ENCODE measurements at places on chromosomes 4 and X.
A peak's percentile ranks its signal among the peaks of the same experiment; 100 is the strongest.

GRCh38 chr4:1033840-1034551 lies 22.6 kb downstream of the FGFRL1 start:
- DNase-seq: no peak

DNA sequence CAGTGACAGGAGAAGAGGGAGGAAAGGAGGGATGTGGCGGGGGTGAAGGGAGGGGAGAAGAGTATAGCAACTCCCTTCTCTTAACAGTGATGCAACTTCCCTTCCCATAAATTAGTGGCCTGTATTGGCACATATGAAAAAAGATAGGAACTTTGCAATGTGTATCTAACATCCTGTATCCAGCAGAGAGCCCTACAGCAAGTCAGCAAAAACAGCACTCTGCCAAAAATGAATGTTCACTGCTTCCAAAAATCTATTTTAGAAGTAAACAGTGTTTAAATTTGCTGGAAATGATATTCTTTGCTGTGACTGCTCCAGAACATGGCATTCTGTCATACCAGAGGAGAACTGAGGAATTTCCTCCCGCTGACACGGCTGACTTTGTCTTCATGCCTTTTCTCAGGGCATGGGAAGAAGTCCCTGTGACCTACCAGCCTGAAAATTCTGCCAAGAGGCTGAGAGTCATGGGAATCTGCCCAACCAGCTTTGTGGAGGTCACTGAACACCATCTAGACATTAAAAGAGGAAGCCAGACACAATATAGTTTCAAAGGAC lies 343.4 kb upstream of the RASGEF1B start:
- DNase-seq: no peak

- no peak for DNase-seq
Measured at GRCh38 chr4:145153181-145153903, 27.0 kb downstream of the OTUD4 start.

- DNase-seq: no peak
Measured at GRCh38 chrX:51874123-51874522, 19.3 kb upstream of the MAGED1 start.

DNA sequence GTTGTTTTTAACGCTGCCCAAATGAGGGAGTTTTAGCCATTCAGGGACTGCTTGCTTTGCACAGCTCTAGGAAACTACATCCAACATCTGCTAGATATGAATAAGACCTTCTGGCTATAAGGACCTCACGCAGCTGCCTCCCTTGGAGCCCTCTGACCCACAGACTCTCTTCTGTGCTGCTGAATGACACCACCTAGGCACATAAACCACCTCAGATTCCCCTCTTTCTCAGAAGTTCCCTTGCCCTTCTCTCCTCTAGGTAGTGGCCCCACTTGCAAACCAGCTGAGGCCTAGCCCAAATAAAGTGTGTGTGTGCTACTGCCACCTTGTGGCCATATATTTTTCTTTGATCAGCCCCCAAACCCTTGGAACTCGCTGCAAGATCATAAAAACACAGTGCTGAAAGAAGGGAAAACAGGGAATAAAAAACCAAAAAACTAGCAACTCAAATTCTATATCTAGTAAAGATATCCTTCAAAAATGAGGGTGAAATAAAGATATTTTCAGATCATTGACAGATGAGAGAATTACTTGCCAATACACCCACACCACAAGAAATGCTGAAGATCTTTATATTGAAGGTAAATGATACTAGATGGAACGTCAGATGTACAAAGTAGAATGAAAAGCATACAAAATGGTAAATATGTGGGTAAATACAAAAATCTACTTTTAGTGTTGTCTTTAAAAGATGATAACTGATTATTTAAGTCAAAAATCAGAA lies 265.9 kb downstream of the ADAMTS3 start:
- peak; percentile 25 for DNase-seq

DNA sequence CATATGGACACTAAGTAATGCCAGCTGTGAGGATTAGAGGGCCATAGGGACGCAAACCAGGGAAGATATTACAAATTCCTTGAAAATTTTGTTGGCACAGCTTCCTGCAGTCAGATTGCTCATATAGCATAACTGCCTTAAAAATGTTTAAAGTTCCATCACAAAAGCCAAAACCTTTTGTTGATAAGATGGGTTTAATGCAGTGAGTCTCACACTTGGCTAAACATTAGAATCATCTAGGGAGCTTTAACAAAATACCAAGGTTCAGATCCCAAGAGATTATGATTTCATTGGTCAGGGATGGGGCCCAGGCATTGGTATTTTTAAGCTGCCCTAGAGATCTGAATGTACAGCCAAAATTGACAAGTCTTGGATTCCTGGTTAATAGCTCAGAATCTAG lies 376.5 kb upstream of the MAD2L1 start:
- DNase-seq: no peak

DNA sequence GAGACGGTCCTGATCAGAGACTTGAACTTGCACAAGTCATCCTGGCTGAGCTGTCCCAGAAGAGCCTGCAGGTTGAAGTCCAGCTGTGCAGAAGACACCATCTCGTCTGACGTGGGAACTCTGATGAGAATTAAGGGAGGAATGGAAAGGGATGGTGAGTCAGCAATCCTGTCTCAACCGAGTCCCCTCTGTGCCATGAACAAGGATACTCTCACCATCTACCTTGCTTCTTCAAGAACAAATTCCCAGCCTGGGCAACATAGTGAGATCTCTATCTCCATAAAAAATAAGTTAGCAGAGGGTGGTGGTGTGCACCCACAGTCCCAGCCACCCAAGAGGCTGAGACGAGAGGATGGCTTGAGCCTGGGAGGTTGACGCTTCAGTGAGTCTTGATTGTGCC lies at the start of gene NLRP2B:
TSS of gene NLRP2B (minus strand) at position 101 of the 400 bp plus-strand sequence.
- DNase-seq: no peak

DNA sequence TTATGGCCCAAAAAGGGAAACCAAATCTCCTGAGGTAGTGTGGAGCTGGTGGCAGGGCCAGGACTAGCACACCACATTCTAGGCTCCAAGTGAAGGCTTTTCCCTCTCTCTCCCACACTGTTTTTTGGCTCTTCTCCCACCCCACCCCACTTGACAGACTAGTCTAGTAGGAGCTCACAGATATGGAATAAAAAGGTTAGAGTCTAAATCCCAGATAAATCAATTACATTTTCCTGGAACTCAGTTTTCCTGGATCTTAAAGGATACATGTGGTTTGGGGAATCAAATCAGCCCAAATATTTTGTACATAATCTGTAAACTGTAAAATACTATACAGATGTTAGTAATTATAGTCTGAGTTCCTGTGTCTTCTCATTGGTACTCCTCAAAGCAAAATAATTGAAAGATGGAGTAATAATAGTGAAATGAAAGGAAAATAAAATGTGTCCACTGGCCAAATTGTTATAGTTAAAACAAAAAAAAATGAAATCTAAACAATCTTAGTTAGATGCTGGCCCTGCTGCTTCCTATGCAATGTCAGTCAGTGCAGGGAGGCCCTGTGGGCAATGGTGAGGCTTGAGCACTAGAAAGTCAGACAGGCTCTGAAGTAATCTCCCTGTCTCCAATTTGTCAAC lies 370.4 kb upstream of the CPEB2 start:
- DNase-seq: no peak

DNA sequence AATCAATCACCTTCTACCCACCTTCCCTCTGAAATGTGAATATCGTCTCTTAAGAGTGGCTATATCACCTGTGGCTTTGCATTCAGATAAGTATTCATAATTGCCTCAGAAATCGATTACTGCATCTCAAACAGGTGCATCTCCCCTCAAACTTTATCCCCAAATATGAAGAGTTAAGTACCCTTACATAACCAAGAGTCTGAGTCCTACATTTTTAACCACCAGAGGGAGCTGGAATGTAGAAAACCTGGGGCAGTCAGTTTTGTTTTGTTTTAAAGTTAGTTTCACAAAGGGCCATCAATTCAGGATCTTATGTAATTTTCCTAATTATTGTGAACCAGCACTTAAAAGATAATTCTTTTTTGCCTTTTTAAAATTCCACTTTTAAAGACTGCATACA lies 5.7 kb downstream of the TCEANC start:
- no peak for DNase-seq

- DNase-seq: no peak
Measured at GRCh38 chrX:132461886-132462285, 27.0 kb downstream of the MBNL3 start.

DNA sequence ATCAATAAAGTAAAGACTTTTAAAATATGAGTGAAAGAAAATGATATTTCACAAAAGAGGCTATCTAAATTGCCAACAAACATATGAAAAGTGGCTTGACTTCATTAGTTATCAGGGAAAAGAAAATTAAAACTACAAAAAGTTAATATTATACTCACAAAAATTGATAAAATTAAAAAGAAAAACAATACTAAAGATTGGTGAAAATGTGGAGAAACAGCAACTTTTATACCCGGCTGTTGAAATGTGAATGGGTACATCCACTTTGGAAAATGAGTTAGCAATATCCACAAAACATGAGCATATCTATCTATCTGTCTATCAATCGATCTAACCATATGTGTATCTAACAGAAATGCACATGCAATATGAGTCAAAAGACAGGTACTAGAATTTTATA lies 122.3 kb downstream of the ANAPC10 start:
- no peak for DNase-seq

GRCh38 chr4:95204873-95205272 lies 343.9 kb downstream of the UNC5C start:
- no peak for DNase-seq

- no peak for DNase-seq
Measured at GRCh38 chr4:4417886-4418285, 31.0 kb downstream of the NSG1 start.

- DNase-seq: no peak
Measured at GRCh38 chrX:68874076-68874475, 45.3 kb downstream of the EFNB1 start.

DNA sequence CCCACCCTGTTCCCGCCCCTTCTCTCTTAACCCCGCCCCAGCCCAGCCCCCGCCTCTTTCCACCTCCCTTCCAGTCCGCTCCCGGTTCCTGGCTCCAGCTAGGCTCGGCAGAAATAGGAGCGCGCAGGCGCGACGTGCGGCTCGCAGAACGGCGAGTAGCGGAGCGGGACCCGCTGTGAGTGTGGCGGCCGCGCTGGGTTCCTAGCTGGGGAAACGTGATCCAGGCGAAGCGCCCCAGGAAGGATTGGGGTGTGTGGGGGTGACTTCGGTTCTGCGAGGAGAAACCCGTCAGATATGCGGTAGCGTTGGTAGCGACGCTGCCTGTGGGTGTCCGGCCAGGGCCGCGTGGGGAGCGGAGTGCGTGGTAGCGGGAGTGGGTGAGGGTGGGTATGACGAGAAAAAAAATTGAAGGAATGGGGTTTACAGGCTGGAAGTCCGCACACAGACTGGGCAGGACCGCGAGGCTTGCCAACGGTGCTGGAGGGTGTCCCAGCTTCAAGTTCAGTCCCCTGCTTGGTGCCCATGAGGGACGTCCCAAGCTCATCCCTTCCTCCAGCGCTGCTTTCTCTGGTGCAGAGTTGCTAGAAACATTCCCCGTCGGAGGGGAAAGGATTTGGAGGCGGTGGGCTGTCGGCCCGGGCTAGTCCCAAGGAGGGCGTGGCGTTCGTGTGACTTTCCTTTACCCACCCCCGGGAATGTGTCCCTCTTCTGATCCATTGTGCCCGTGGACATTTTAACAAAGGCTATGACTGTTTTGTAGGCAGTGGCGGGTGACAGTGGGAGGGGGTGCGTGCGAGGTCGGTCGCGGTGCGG lies at the start of gene PRRG1:
TSS of gene PRRG1 (plus strand) at position 144 of the 813 bp plus-strand sequence. CDS start 56,886 bp downstream, outside the sequence.
- no peak for DNase-seq

Measured in activated CD4-positive, alpha-beta T cell treated with anti-CD3 and anti-CD28 coated beads for 4 hours (primary cell).